ENCODE measurements at places on chromosomes 6 and 20. TPM values are rescaled to one million over a fixed set of nuclear protein-coding genes. Genes with fewer than 3 reads are reported as not detected.

Gene BPIFB2
- 54.5 TPM for total RNA-seq

GRCh38 chr6:162026843-162027242 is 700.7 kb downstream of the PRKN start:
- H3K36me3 ChIP-seq, result no peaks in the 10 kb centered on the region
- DNase-seq, result no peak
- no peak overlapping the region for H3K27ac ChIP-seq
- no peaks in the 10 kb centered on the region for H3K4me1 ChIP-seq

- no peaks in the 10 kb centered on the region for H3K27me3 ChIP-seq
- DNase-seq, result no peak
- H3K36me3 ChIP-seq, result no peaks in the 10 kb centered on the region
- H3K4me3 ChIP-seq, result no peak overlapping the region
- no peak overlapping the region for H3K27ac ChIP-seq
- H3K4me1 ChIP-seq, result no peaks in the 10 kb centered on the region
These were observed 163.2 kb downstream of the SYNDIG1 start for GRCh38 chr20:24632581-24632980.

DNA sequence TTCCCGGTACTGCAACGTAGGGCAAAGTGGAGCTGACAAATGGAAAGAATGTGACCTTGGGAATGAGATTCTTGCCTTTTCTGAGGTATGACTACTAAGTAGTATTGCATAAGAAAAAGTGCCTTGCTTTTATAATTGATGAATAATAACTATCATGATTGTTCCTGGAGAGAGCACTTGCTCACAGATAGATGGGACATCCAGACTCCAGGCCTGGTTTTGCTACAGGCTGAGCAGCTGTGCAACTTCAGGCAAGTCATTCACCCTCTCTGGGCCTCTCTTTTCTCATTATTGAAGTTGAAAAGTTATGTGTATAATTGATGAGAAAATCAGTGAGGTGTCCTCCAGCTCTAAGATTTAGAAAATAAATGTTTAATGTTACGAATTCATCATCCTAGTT is 53.6 kb upstream of the MBOAT1 start:
- no peaks in the 10 kb centered on the region for H3K27me3 ChIP-seq
- H3K36me3 ChIP-seq, result no peaks in the 10 kb centered on the region
- H3K4me3 ChIP-seq, result no peak overlapping the region
- DNase-seq, result no peak
- H3K4me1 ChIP-seq, result no peaks in the 10 kb centered on the region

- DNase-seq, result no peak
- H3K36me3 ChIP-seq, result no peaks in the 10 kb centered on the region
- peaks cover 4% of the 10 kb centered on the region for H3K27me3 ChIP-seq
- no peak overlapping the region for H3K4me3 ChIP-seq
- peaks cover under 1% of the 10 kb centered on the region for H3K4me1 ChIP-seq
These were observed 6.1 kb upstream of the CCND3 start for GRCh38 chr6:41947581-41948220.

Gene SCGN
- total RNA-seq, result 29.0 TPM

GRCh38 chr6:134021396-134022122 is 30.9 kb downstream of the SLC2A12 start:
- no peaks in the 10 kb centered on the region for H3K36me3 ChIP-seq
- H3K4me1 ChIP-seq, result peaks cover 9% of the 10 kb centered on the region
- H3K27me3 ChIP-seq, result no peaks in the 10 kb centered on the region
- no peak overlapping the region for H3K4me3 ChIP-seq
- no peak for DNase-seq

DNA sequence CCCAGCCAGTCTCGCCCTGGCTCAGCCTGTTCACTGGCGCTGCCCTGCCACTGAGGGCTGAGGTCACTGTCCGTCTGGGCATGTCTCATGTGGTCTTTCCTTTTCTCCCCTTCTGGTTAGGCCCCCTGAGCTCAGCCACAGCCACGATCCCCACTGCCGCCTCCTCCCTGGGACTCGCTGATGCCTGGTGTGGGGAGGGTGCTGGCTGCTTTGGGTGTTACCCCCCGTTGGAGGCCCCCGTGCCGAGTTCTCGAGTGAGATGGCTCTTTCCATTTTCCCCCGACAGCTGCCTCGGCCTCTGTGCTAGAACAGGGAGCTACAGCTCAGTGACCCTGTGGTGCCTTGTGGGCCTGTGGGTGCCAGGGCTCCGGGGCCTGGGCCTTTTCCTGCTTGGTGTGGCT is 14.9 kb upstream of the TCFL5 start:
- DNase-seq, result no peak
- no peak overlapping the region for H3K4me3 ChIP-seq
- H3K27me3 ChIP-seq, result no peaks in the 10 kb centered on the region
- H3K27ac ChIP-seq, result no peak overlapping the region
- H3K4me1 ChIP-seq, result peaks cover 65% of the 10 kb centered on the region

DNA sequence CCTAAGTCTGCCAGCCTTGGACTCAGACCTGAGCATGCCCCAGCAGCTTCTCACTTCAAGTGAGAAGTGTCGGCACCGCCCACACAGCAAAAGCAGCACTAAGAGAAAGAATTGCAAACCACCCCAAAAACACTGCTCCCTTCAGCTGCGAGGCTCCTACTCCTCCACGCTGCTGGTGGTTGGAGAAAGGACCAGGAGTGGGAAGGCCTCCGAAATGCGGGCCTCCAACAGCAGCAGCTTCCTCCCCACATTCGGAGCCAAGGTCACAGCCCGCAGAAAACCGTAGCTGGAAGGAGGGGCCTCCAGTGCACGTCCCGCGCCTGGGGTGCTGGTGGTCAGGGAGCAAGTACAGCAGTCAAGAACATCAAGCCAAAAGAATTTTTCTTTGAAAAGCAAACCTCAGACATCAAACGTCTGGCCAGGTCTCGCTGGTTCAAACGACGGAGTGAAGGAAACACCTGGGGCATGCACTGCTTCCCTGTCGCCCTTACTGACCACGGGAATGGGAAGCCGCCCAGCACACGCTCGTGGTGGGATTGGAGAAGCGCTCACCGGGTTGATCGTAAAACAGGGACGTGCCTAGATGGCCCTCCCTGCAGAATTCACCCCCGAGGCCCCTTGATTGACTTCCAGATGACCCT is 185.6 kb upstream of the CST7 start:
- H3K27ac ChIP-seq, result no peak overlapping the region
- H3K36me3 ChIP-seq, result no peaks in the 10 kb centered on the region
- H3K27me3 ChIP-seq, result peaks cover 18% of the 10 kb centered on the region
- DNase-seq, result no peak

DNA sequence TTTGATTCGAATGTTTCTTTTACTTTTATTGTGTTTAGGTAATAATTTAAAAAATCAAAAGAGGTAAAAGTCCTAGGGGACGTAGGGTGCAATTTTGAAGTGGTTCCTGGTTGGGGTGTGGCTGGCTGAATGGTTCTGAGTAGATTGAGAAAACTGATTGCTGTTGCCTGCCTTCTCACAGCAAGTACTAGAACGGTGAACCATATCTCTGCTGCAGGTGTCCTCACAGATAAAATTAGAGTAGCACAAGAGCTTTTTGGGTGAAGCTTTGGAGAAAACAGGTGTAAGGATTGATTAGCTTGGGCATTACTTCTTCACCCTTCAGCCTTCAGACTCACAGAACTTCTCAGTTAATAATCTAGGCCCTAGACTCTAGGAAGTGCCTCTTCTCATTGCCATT is 19.8 kb upstream of the GJA10 start:
- peaks cover 17% of the 10 kb centered on the region for H3K36me3 ChIP-seq
- H3K27ac ChIP-seq, result no peak overlapping the region
- DNase-seq, result no peak
- no peaks in the 10 kb centered on the region for H3K27me3 ChIP-seq
- no peak overlapping the region for H3K4me3 ChIP-seq

DNA sequence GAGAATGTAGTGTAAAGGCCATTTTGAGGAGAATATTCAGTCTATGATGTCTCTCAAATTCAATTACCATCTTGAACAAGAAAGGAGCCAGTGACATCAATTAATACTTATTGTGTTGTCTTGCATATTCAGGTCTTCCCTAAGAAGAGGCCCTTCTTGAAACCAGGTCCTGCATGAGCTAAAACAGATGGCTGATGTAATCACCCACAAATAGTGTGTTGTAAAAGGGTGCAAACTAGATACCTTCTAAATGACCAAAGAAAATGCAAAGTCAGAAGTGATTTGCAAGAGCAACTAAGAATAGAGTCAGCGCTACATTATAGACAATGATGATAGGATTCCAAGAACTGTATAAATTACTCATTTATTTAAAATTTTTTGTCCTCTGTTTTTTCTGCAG is 97.0 kb downstream of the BTBD3 start:
- no peaks in the 10 kb centered on the region for H3K27me3 ChIP-seq
- no peak overlapping the region for H3K27ac ChIP-seq
- H3K36me3 ChIP-seq, result no peaks in the 10 kb centered on the region
- no peaks in the 10 kb centered on the region for H3K4me1 ChIP-seq
- DNase-seq, result no peak
- H3K4me3 ChIP-seq, result no peak overlapping the region

Gene DCBLD1
- total RNA-seq, result 26.0 TPM

Gene STK38
- total RNA-seq, result 20.7 TPM

- H3K36me3 ChIP-seq, result no peaks in the 10 kb centered on the region
- H3K27me3 ChIP-seq, result peaks cover 28% of the 10 kb centered on the region
- DNase-seq, result no peak
- no peak overlapping the region for H3K4me3 ChIP-seq
These were observed 131.9 kb upstream of the BTN3A2 start for GRCh38 chr6:26232940-26233648.

- no peak overlapping the region for H3K4me3 ChIP-seq
- H3K27me3 ChIP-seq, result peaks cover 5% of the 10 kb centered on the region
- no peaks in the 10 kb centered on the region for H3K36me3 ChIP-seq
- DNase-seq, result no peak
- no peaks in the 10 kb centered on the region for H3K4me1 ChIP-seq
These were observed 184.0 kb downstream of the BMP7 start for GRCh38 chr20:57082357-57082945.

DNA sequence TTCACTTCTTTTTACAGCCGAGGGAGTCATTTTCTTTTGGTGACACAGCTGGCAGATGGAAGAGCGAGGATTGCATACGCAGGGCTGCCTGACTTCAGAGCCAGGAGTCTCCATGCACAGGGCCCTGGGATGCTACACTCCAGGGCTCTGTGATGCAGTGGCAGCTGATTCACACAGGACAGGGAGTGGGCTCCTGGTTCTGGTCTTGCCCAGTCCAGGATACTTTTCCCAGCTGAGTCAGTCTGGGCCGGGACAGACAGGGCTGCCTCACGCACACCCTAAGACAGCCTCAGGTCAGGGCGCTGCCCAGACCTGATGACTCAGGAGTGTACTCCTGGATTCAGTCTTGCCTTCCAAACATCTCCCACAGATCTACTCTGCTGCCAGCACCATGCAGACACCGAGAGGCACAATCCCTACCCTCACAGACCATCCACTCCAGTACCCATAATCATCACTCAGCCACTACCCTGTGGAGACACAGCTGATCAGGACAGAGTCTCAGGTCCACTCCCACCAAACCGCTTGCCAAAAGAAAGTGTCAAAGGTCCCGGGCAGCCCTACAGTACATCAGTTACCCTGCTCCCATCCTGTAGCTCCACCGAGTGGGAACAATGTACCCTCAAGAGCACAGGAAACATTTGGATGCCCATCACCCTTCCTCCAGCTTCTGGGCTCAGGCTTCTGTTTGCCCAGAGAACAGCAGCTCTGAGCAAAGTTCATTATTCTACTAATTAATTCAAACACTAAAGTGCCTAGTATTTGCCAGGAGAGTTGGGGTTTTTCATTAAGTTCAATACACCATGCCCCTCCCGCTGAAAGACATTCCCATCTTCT is 11.5 kb downstream of the SDC4 start:
- H3K27me3 ChIP-seq, result no peaks in the 10 kb centered on the region
- H3K4me3 ChIP-seq, result peak overlapping the region; percentile 31
- H3K36me3 ChIP-seq, result peaks cover 19% of the 10 kb centered on the region
- H3K4me1 ChIP-seq, result peaks cover 59% of the 10 kb centered on the region

- no peaks in the 10 kb centered on the region for H3K36me3 ChIP-seq
- H3K27me3 ChIP-seq, result no peaks in the 10 kb centered on the region
- no peaks in the 10 kb centered on the region for H3K4me1 ChIP-seq
- H3K4me3 ChIP-seq, result no peak overlapping the region
These were observed 183.9 kb upstream of the JARID2 start for GRCh38 chr6:15061908-15062515.

GRCh38 chr6:149393002-149393679 is 6.9 kb upstream of the SUMO4 start:
- H3K4me3 ChIP-seq, result no peak overlapping the region
- peaks cover 6% of the 10 kb centered on the region for H3K36me3 ChIP-seq
- no peak overlapping the region for H3K27ac ChIP-seq
- no peaks in the 10 kb centered on the region for H3K27me3 ChIP-seq

DNA sequence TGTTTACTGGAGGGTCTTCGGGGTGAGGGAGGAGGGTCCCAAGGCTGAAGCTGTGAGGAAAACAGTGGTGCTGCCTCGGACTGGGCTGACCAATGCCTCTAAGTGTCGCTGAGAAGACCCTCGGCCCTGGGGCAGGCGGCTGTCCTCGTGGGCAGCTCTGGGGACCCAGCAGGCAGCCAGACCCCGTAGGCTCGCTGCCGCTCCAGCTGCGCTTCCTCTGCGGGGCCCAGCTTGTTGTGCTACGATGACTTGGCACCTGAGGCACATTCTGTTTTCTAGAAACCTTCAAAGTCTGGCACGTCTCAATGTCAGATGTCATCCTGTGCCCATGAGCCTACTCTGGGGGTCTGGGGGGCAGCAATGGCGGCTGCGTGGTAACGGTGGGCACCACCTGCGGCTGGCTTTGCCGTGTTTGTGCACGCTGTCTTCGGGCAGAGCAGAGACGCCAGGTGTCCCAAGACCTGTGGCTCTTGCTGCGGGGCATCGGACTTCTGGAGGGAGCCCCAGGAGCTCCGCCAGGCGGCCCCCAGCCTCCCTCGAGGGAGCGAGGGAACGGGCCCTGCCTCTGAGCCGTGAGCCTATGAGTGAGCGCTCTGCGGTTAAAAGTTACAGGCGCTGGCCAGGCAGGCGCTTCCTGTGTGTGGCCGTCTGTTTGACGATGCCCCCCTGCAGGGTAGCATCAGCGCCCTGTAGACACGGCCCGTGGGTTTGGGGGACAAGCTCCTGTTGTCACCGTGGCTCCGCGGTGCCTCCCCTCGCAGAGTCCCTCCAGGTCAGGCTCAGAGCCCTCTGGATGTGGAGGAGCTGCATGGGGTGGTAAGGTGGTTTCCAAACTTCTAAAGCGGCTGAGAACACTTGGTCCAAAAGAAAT is 6.8 kb downstream of the SLC17A9 start:
- no peak overlapping the region for H3K27ac ChIP-seq
- H3K27me3 ChIP-seq, result no peaks in the 10 kb centered on the region
- H3K36me3 ChIP-seq, result peaks cover 81% of the 10 kb centered on the region
- peaks cover 37% of the 10 kb centered on the region for H3K4me1 ChIP-seq

- no peak for DNase-seq
- H3K4me1 ChIP-seq, result no peaks in the 10 kb centered on the region
- no peaks in the 10 kb centered on the region for H3K27me3 ChIP-seq
- H3K4me3 ChIP-seq, result no peak overlapping the region
- no peaks in the 10 kb centered on the region for H3K36me3 ChIP-seq
- no peak overlapping the region for H3K27ac ChIP-seq
These were observed 422.6 kb downstream of the HTR1B start for GRCh38 chr6:77040568-77041195.

Gene FAM209A
- 0.15 TPM for total RNA-seq

Gene NNAT
- not detected for total RNA-seq
